ENCODE measurements at places on chromosomes 6 and 20.

GRCh38 chr20:63138855-63139341, 77.0 kb downstream of the YTHDF1 start:
- no peak for DNase-seq

- no peak for DNase-seq
Observed at GRCh38 chr6:125267806-125268523, 33.8 kb downstream of the HDDC2 start.

DNA sequence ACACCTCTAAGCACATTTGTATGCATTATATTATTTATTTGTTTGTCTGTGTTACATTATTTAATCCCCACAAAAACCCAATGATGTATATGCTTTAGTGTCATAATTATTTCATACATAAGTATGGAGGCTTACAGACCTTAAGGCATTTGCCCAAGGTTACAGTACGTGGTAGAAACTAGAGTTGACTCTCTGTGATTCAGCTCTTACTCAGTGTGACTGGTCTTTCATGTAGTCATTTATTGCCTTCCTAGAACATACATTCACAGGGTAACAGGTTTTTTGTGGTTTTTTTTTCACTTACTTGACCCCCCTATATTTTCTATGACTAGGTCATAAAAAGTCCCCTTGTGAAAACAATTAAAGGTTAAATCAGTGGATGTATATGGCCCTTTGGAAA, 566.8 kb downstream of the TFAP2A start:
- DNase-seq = no peak

DNA sequence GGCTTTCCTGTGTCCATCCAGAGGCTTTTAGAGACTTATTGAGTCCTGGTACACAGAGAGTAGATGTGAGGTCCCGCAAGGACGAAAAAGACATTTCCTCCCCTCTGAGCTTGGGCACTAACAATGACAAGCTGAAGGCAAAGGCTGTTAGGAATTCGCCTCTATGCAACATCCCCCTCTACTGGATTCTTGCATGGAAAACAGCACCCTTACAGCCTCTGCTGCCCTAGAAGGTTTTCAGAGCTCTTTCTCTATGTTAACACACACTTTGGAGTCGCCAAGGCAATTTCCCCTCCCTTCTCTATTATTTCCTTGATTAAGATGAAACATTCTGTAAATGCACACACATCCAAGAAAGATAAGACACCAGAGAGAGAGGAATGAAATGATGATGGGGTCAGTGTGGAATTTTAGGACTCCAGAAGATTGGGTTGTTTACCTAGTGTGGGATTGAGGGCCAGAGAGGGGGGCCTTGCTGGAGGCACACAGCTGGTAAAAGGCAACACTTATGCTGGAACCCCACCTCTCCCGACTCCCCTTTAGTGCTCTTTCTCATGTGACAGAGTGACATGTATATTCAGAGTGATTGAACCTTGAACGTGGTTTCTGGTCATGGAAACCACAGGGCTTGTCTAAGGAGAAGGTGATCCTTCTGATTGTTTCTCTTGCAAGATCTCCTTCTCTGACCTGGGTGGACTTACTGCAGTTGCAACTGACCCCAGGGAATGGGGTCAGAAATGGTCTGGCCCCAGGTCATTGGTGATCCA, 300.7 kb downstream of the CLIC5 start:
- peak; percentile 45 for DNase-seq

DNA sequence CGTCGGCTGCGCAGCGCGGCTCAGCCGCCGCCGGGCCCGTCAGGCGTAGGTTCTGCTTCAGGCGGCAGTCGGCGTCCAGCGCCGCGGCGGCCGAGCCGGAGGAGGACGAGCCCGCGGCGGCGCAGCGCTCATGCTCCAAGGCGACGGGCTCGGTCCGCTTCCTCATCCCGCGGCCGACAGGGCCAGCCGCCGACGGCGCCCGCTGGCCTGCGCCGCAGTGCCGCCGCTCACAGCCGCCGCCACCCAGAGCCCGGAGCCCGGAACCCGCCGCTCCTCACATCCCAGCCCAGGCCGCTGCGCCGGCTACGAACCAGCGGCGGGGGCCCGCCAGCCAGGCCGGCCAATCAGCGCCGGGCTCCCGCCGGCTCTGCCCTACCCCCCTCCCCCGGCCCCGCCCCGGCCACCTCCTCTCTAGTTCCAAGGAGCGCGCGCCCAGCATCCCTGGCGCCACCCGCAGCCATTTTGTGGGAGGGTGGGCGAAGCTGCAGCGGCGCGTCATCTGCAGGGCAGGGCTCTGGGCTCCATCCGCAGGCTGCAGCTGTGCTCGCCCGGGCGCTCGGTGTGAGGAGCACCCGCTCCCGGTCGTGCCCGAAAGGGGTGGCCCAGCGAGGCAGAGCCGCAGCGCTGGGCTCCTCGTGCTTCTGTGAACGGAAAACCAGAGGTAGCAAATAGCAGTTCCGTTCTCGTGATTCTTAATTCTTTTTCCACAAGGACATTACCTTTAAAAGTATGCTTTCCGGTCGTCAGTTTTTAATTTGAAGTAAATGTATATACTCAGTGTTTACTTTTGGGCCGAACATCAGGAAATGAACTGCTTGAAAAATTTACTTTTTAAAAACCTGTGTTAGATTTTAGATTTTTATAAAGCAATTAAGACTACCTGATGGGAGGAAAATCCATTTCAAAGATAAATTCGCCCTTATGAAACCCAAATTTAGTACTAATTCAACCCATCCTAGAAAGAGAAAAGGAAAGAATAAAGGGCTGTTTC, at the start of gene ABHD12:
TSS of gene ABHD12 (minus strand) at position 298 of the 991 bp plus-strand sequence. CDS start at position 166, 132 bp downstream.
- DNase-seq = peak; percentile 96

DNA sequence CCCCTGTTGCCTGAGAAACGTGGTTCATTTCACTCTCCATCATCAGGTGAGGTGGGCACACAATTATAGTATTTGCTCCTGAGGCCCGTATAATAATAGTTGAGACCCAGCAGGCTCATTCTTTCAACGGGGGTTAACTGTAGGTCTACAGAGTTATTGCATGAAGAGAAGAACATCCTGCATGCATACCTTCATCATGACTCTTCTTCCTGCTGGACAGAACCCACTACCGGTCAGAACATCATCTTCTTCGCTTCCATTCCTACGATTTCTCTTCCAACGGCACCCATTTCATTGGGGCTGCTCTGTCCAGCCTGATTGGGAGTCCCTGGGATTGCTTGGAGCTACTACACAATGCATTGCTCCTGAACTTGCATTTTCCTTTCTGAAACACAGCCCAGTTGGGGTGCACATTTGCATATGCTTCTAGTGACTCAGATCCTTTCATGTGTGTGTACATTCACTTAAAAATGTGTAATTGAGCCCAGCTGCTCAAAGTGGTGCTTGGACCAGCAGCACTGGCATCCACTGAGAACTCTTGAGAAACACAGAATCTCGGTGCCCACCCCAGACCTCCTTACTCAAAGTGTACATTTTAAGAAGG, 57.4 kb downstream of the SLC24A3 start:
- DNase-seq = no peak

DNA sequence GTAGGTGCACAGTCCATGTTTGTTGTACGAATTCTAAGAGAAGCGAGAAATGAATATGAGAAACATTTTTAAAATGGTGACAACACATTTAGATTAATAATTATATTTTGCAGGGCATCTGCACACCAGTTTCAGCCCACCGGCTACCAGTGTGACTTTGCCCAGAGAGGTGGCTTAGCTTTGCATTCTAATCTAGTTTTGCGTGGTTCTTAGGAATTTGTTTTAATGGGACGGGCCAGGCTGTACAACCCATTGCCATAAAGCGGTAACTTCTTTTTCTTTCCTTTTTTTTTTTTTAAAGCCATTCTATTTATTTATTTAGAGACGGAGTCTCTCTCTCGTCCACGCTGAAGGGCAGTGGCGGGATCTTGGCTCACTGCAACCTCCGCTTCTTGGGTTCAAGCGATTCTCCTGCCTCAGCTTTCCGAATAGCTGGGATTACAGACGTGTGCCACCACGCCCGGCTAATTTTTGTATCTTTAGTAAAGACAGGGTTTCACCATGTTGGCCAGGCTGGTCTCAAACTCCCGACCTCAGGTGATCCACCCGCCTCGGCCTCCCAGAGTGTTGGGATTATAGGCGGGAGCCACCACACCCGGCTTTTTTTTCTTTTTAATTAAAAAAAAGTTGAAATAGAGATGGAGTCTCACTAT, 829 bp downstream of the MANBAL start:
- DNase-seq = no peak

DNA sequence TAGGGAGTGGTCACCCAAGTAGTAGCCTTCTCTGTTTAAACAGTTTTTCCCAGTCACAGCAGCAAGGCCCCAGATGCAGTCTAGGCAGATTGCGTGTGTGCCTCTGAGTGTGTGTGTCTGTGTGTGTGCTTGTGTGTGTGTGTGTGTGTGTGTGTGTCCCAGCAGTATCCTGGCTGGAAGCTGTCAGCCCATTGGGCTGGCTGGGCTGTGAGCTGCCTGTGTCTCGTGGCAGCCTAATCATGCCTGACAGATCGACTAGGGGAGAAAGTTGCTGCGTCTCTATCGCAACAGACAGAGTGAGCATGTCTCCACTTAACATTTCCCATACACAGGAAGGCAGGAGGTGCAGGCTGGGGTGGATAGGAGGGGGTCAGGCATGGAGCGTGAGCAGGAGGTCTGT, 42.9 kb upstream of the LRFN2 start:
- DNase-seq = no peak

- no peak for DNase-seq
Observed at GRCh38 chr6:7088076-7088742, 19.6 kb upstream of the RREB1 start.

GRCh38 chr20:63004607-63005364, 2.0 kb downstream of the BHLHE23 start:
- DNase-seq = no peak

GRCh38 chr6:73558624-73559398, 38.0 kb upstream of the EEF1A1 start:
- no peak for DNase-seq

DNA sequence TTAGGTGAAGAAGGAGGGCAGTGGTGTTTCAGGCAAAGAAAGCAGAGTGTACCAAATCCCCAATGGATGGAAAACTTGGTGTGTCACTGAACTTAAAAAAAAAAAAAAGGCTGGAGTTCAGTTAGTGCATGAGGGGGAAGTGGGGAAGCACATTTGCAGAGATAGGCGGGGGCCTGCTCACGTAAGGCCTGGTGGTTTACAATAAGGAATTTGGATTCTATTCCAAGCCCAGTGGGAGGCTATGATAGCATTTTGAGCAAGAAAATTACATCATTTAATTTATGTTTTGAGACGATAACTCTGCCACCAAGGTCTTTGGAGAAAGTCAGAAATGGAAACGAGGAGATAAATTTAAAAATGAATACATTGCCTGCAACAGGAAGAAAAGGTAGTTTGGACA, 225.5 kb downstream of the EYA4 start:
- no peak for DNase-seq

DNA sequence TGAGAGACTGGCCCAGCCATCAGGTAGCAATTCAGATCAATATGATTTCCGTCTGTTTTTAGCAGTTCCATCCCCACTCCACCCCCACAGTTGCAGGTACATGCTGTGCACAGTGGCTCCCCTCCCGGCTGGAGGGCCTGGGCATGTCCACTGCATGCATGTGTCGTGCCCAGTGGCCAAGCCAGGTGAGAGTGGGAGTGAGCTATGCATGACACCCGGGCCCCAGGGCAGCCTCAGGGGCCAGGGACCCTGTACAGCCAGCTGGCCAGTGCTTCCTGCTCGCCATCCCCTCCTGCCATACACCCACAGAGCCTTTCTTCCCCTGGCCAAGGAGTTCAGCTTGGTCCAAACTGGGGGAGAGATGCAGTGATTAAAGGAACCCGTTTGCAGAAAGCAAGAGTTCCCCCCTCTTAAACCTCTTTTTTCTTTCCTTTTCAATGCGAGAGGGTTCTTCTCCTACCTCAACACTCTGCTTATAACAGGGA, 135.3 kb downstream of the THBS2 start:
- no peak for DNase-seq

DNA sequence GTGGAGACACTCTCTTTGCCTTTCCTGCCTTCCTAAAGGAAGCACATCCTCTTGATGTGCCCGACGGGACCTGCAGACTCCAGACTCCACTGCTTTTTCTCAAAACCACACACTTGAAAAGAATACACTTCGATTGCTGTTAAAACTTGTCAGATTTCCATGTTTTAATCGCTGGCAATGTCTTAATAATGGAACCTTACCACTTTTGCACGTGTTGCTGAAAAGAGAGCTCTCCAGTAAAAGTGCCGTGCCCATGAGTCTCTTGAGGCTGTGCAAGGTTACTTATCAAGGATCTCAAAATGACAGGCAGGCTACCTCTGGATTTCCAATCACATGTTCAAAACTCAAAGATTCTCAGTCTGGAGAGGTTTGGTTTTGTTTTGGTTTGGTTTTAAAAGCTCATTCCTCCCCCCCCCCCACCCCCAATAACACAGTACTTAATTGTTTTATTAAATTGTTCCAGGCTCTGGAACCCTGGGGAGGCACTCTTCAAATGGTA, 12.0 kb upstream of the TFAP2A start:
- DNase-seq = no peak

GRCh38 chr6:138442663-138443062, 38.6 kb downstream of the HEBP2 start:
- DNase-seq = no peak

DNA sequence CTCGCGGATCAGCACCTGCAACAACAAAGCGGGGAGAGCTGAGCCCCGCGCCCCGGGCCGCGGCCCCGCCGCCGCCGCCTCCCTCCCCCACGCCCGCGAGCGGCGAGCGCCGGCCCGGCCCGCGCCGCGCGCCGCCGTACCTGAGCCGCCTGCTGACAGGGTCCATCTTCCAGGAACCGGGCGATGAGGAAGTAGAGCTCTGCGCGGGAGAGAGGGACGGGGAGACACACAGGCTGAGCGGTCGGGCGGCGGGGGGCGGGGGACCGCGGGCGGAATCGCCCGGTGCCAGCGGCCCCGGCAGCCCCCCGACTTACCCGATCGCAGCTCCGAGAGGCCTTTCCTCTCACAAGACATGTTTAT, 359 bp downstream of the PHIP start:
- DNase-seq = peak; percentile 49

DNA sequence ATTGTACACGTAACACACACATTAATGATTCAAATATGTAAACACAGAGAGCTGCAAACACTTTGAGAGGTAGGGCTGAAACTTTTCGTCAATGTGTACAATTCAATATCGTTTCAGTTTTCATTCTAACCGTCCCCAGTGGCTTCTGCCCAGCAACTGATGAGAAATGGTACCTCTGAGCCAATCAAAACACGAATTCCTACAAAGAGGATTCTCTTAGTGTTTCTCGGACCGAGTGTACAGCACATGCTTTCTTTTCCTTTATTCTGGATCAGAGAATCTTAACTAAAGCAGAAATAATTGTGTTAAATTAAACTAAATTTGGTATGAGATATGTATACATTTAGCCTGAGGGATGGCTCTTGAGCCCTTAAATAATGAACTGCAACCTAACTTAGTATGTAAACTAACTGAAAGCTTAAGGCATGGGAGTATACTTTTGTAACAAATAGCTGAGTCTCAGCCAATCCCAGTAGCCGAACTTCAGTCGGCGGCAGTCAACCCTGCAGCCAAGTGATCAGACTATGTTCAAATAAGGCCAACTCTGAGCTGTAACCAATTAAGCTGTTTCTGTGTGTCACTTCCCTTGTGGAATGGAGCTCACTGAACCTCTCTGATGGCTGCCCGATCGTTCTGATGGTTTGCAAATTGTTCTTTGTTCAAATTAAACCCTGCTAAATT, 16.1 kb downstream of the BTN2A1 start:
- DNase-seq = peak; percentile 79

Measured in SHP77 (cell line).